ENCODE measurements at places on chromosomes 5 and 9. TPM values are rescaled to one million over a fixed set of nuclear protein-coding genes. Genes with fewer than 3 reads are reported as not detected.

WDR38 gene
- total RNA-seq, result not detected

CENPK gene
- 1.4 TPM for total RNA-seq

MAPK9 gene
- 34.7 TPM for total RNA-seq

DNA sequence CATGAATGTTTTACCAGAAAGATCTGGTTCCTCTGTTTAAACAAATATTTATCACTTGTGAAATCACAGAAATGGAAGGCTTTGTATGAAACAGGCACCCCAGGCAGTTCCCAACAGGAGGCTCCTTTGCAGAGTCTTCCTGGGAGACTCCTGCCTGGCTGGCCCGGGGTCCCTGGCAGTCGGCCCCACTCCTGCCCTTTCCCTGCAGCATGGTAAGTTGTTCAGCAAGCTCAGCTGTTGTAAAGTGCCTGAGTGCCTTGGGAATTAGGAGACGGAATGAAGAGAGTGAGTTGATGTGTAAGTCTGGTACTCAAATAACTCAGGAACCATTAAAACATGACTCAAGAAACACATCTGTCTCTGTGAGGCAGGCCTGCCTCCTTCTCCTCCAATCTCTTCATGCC, 17.5 kb upstream of the LHFPL2 start:
- DNase-seq, result no peak

- no peak for DNase-seq
Observed at GRCh38 chr9:18596920-18597319, 123.0 kb downstream of the ADAMTSL1 start.

GRCh38 chr5:139837711-139838380, 42.2 kb downstream of the PSD2 start:
- DNase-seq, result no peak

RABGAP1 gene
- total RNA-seq, result 77.7 TPM

SPATA6L gene
- 22.5 TPM for total RNA-seq

- DNase-seq, result no peak
Observed at GRCh38 chr5:153964880-153965645, 73.6 kb downstream of the FAM114A2 start.

DNA sequence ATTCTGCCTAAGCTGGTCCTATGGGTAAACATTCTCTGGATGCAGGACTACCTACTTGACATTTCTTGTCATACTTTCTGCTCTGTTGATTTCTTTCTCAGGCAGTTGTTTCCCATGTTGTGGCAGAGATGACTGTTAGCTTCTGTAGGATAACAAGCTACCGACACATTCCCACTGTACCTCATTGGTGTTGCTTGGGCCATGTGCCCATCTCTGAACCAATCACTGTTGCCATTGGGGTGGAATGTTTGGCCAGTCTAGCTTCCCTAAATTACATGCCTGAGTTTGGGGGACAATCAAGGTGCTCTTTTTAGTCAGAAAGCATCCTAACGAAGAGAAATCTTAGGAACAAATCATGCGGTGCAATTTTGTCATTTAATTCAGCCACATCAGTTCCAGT, 212.0 kb downstream of the KDM4C start:
- DNase-seq, result no peak

GARIN3 gene
- total RNA-seq, result not detected

EIF4E1B gene
- not detected for total RNA-seq

GABRA1 gene
- total RNA-seq, result not detected

ANKRD33B gene
- total RNA-seq, result 3.3 TPM

KLHL3 gene
- 11.7 TPM for total RNA-seq

KCNMB1 gene
- 6.6 TPM for total RNA-seq

TAS2R1 gene
- total RNA-seq, result not detected

- peak; percentile 58 for DNase-seq
Observed at GRCh38 chr9:14372437-14373335, 58.7 kb upstream of the NFIB start.

GRCh38 chr5:83426855-83427254, 44.7 kb upstream of the VCAN start:
- no peak for DNase-seq

PCDHB13 gene
- 5.9 TPM for total RNA-seq

DNA sequence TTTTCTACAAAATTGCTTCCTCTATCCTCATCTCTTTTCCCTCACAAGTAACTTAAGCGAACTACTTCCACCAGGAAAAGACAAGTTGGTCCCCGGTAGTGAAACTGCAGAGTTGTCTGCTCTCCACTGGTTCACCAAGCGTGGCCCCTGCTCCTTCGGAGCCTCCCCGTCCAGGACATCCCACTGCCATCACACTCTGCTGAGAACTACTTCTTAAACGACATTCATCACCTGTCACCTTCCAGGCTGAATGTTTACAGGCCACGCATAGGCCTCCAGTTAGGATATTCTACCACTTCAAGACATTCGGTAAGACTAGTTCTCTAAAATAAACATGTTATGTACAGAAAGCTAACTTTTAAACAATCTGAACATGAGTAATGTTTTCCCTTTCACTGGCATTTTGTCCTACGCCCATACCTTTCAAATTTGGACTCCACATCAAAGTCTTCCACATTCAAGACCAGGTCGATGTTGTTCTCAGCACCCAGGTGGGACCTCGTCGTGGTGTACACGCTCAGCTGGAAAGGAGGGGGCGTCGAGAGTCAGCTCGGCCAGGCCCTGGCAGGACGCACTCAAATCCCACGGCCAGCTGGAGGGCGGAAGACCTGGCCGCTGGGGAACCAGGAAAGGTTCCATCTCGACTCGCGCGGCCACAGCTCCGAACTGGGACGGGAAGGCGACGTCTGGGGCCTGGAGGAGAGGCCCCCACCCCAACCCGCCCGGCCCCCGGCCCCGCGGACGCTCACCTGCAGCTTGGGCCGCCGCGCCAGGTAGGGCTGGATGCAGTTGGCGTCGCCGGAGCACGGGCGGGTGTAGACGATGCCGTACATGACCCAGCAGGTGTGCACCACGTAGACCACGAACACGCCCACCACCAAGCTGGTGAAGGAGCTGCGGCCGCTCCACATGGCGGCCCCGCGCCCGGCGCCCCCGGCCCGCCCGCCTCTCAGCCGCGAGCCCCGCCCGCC, 683 bp downstream of the CLPTM1L start:
- no peak for DNase-seq

- DNase-seq, result no peak
Observed at GRCh38 chr5:35488791-35489190, 128.9 kb upstream of the SPEF2 start.

PCDHGC4 gene
- 6.2 TPM for total RNA-seq

SLC6A3 gene
- 0.15 TPM for total RNA-seq

Data from breast epithelium (tissue), 4 donors.